ENCODE measurements at places on chromosomes 13 and 19.

- DNase-seq, result no peak
Observed at GRCh38 chr13:106479929-106480328, 55.5 kb downstream of the EFNB2 start.

- no peak for DNase-seq
Observed at GRCh38 chr13:50720861-50721671, 122.4 kb downstream of the DLEU7 start.

DNA sequence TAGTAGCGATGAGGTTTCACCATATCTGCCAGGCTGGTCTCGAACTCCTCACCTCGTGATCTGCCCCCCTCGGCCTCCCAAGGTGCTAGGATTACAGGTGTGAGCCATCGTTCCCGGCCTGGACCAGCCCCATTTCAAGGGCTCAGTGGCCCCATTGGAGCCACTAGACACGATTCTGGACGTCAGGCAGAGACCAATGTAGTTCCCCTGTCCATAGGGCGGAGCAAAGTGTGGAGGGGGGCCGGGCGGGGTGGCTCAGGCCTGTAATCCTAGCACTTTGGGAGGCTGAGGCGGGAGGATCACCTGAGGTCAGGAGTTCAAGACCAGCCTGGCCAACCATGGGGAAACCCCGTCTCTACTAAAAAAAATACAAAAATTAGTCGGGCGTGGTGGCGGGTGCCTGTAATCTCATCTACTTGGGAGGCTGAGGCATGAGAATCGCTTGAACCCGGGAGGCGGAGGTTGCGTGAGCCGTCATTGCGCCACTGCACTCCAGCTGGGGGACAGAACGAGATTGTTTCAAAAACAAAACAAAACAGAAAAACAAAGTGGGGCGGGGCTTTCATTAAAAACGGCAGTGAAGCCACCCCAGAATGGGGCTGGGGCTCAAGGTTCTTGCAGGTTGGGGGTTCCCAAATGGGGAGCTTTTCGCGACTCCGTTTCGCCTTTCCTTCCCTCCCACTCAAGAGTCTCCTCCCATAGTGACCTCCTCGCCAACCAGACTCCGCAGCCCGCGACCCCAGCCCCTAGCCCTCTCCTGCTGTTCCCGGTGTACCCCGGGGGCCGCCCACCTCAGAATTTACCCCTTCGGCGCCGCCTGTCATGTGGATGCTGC, 758 bp upstream of the TECR start:
- no peak for DNase-seq

DNA sequence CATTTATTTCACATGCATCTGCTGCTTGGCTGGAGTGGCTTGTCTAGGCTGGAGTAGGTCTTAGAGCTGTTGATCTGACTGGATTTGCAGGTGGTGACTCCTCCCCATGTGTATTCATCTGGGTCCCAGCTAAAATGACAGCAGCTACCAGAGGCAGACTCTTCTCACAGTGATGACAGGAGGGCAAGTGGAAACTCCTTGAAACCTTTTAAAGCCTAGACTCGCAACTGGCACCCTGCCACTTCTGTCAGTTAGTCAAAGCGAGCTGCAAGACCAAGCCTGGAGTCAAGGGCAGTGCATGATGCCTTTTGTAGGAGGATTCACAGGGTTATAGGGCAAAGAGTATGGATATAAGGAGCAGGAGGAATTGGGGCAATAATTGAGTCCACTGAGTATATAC, 65.2 kb downstream of the TEX26 start:
- DNase-seq, result no peak
